ENCODE measurements at places on chromosomes 16 and 17. TPM values are rescaled to one million over a fixed set of nuclear protein-coding genes. Genes with fewer than 3 reads are reported as not detected.

PABPN1L gene
- not detected for total RNA-seq

SLFN12L gene
- not detected for total RNA-seq

PSMD3 gene
- 171 TPM for total RNA-seq

GP1BA gene
- total RNA-seq: not detected

KRTAP4-5 gene
- total RNA-seq: not detected

SAMD14 gene
- total RNA-seq: 0.25 TPM

CTRB1 gene
- total RNA-seq: not detected

KRT27 gene
- not detected for total RNA-seq

CD300LF gene
- not detected for total RNA-seq

SLC16A6 gene
- total RNA-seq: 0.31 TPM

ZNF205 gene
- total RNA-seq: 15.6 TPM

RAC3 gene
- total RNA-seq: 39.9 TPM

GPR179 gene
- 0.02 TPM for total RNA-seq

RNF222 gene
- total RNA-seq: not detected

PMFBP1 gene
- 0.16 TPM for total RNA-seq

ITGA3 gene
- 360 TPM for total RNA-seq

SPIRE2 gene
- 5.2 TPM for total RNA-seq

LGALS9 gene
- total RNA-seq: 1.2 TPM

HP gene
- not detected for total RNA-seq

DDX5 gene
- total RNA-seq: 623 TPM

GPR142 gene
- total RNA-seq: not detected

Data from A549 treated with AZD2906 at 1 μM for 4 hours (cell line).